ENCODE measurements at places on chromosomes 16 and 17. TPM values are rescaled to one million over a fixed set of nuclear protein-coding genes. Genes with fewer than 3 reads are reported as not detected.

DNA sequence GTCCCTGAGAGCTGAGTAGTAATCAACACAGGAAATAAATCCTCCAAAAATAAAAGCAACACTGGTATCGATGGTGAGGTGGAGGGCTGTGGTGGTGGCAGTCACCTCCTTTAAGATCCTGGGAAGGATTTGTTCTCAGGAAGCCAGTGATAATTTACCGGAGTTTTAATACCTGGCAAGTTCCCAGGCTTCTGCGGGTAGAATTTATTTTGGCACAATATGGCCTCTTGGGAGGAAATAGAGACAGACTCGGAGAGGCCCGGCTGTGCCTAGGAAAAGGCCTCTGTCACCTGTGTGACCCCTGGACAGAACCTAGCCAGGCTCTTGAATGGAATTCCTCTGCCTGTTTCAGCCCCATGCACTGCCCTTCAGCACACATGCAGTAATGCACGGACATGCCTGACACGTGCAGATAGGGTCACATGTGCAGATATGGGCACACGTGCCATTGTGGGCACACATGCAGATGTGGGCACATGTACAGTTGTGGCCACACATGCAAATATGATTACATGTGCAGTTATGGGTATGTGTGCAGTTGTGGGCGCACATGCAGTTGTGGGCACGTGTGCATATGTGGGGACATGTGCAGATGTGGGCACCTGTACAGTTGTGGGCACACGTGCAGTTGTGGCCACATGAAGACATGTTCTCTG lies 33.5 kb downstream of the MGAT5B start:
- H3K27me3 ChIP-seq: peaks cover 3% of the 10 kb centered on the region
- no peaks in the 10 kb centered on the region for H3K4me1 ChIP-seq
- no peak for DNase-seq
- H3K36me3 ChIP-seq: no peaks in the 10 kb centered on the region

TUBG2 gene
- 4.0 TPM for total RNA-seq

DNA sequence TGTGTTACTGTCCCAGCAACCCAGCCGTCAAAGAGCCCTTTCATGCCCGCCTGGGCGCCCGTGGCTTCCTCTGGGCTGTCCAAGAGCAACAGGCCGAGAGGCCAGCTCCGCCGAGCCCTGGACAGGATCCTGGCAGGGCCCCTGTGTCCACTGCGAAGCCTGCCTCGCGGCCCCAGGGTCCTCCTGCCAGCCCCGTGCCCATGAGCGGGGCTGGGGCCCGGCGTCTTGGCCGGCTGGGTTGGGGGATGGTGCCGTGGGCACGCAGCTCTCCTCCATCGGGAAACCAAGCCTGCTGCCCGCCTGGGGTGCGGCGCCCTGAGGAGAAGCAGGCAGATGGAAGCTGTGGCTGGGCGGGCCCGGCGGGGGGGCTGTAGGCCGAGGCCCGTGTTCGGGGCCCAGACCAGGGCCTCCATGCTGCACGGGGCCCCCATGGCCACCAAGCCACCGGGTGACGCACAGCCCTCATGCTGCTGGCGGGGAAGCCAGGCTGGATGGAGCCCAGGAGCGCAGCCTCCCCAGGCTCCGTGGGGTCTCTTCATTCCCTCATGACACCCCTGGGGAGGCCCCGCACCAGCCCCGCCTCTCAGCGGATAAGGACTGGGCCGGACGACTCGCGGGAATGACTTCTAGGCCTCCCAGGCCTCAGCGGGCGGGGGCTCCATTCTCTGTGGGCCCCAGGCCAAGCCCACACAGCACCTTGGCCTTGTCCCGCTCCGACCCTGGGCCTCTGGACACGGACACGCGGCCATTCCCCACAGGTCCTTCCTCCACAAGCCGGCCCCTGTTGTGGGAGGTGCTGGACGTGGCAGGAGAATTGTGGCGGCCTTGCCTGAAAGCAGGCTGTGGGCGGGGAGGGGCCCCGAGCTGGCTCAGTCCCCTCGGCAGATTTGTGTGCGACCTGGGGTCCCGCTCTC lies at the start of gene C1QTNF8:
TSS of gene C1QTNF8 (minus strand) at position 76 of the 914 bp plus-strand sequence. CDS start 1,322 bp downstream, outside the sequence.
- H3K36me3 ChIP-seq: no peaks in the 10 kb centered on the region
- no peak within 1 kb of the TSS for H3K4me3 ChIP-seq
- no peak for DNase-seq

GRCh38 chr17:77745702-77746101 lies 212.8 kb upstream of the TNRC6C start:
- no peaks in the 10 kb centered on the region for H3K36me3 ChIP-seq
- H3K27ac ChIP-seq: no peak overlapping the region
- H3K4me1 ChIP-seq: no peaks in the 10 kb centered on the region
- no peaks in the 10 kb centered on the region for H3K27me3 ChIP-seq

GRCh38 chr17:50501054-50501453 lies 7.2 kb upstream of the MYCBPAP start:
- H3K36me3 ChIP-seq: no peaks in the 10 kb centered on the region
- H3K27ac ChIP-seq: no peak overlapping the region
- DNase-seq: no peak
- no peaks in the 10 kb centered on the region for H3K4me1 ChIP-seq
- H3K4me3 ChIP-seq: no peak overlapping the region

RND2 gene
- 0.10 TPM for total RNA-seq
